ENCODE measurements at places on chromosomes 13 and 19.

DNA sequence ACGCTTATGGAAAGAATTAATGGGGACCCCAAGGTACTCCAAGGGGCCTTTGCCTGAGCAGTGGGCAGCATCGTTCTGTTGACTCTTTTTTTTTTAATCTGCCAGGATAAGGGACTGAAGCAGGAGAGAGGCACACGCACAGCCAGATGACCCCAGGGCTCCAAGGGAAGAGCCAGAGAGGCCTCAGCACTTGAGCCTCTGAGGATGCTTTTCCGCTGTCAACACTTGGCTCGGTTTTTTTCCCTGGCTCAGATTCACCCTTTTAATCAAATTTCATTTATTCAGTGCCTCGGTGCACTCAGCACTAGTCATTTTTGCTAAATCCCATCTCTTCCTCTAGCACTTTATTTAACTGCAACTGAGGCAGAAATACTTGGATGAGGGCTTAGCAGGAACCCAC is 226.3 kb downstream of the FGF9 start:
- no peak for DNase-seq

DNA sequence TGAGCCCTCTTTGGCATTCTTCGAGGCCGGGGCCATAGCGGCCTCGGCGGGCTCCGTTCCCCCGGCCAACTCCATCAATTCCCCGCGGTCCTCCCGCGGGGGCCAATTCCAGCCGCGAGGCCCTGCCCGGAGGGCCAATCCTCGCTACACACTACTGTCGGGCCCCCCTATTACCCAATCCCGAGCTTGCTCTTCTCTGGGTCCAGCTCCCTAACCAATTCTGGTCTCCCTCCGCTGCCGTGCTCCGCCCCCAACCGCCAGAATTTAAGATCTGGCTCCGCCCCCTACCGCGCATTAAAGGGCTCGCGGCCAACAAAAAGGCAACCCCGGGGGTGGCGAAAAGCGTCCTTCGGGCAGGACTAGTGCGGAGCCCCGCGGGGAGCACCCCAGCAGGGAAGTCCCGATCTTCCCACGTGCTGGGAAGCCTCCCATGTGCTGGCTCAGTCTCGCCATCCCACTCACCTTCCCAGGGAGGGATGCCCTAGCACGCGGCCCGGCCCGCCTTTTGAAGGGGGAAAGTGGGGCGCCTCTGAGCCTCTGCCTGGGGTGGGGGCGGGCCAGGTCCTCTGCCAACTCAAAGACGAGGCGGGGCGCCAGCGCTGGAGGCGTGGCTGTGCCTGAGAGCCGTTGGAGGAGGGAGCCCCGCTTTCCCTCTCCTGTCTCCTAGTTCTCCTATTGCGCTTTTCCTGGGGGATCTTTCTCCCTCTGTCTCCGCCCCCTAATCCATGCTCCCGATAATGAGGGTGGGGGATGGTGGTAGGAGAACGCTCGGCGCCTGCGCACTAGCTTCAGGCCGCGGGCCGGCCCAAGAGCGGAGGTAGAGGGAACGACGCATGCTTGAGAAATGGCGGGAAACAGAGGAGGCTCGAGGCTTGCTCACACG is 3.5 kb downstream of the LIPE start:
- peak; percentile 92 for DNase-seq

DNA sequence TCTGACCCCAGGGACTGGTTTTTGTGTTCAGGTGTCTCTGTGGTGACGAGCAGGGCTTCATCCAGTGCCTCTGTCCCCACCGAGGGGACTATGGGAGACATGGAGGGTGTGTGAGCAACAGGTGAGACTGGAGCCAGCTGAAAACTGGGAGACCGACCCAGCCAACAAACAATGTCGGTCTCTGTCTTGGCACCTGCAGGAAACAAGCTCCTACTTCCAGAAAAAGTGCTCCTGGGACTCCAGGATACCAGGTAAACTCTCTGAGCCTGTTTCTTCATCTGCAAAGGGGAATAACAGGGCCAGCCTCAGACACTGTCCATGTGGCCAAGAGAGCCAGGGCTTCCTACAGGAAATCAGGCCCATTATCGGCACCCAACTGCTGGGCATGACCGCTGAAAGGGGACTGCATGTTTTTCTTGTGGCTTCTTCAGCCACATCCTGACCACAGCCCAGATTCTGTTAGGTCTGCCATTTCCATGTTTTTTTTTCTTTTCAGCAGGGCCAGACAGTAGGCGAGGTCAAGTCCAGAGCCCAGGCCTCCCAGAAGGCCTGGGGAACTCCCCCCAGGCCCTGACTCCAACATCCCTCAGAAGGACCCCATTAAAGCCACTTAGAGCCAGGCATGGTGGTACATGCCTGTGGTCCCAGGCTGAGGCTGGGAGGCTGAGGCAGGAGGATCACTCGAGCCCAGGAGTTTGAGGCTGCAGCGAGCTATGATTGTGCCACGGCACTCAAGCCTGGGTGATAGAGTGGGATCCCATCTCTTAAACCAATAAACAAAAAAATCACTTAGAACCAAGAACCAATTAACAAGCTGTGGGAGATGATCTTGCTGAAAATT is 836 bp upstream of the BST2 start:
- DNase-seq, result no peak

DNA sequence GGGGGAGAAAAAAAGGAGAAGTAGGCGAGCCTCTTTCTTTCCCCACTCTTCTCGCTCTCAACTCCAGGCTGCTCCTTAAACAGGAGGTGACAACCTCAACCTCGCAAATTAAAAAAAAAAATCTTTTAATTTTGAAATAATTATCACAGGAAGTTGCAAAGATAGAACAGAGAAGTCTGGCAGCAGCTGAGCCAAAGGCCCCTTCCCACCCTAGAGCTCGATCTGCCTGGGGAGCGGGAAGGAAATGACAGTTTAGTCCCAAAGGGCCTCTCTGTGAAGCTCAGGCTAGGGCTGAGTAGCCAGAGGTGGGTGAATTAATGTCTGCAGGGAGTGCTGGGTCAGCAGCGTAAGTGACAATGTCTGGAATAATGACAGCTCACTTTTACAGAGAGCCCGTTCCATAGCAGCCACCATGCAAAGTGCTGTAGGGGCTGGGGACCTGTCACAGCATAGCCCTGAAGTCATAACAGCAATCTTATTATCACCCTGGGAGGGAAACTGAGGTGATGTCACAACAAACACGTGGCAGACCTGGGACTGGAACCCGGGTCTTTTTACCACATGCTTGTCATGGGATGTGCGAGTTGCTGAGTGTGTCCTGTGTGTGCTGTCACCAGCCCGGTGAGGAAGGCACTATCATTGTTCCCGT is 8.8 kb upstream of the CD22 start:
- no peak for DNase-seq

DNA sequence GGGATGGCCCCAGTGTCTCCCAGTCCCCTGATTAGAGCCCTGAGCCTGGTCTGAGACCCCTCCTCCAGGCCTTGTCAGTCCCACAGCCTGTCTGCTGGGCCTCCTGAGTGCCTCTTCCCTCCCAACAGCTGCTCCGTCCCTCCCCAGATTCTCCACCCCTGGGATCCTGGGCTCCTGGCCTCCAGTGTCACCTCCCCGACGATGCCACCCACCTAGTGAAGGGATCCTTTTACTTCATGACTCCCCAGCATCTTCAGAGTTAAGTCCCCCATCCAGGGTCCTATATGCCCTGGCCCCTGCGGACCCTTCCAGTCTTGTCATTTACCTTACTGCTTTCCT is 4.4 kb upstream of the PRX start:
- no peak for DNase-seq

GRCh38 chr13:52846567-52847321 is 1.7 kb downstream of the PCDH8 start:
- DNase-seq, result no peak

GRCh38 chr13:97188207-97188606 is 33.9 kb upstream of the MBNL2 start:
- DNase-seq, result no peak

GRCh38 chr13:58500938-58501337 is 869.4 kb downstream of the PCDH17 start:
- no peak for DNase-seq

GRCh38 chr19:35716801-35717664 is 770 bp upstream of the KMT2B start:
- peak; percentile 98 for DNase-seq

GRCh38 chr19:19257137-19257536 is 16.0 kb downstream of the TM6SF2 start:
- no peak for DNase-seq

DNA sequence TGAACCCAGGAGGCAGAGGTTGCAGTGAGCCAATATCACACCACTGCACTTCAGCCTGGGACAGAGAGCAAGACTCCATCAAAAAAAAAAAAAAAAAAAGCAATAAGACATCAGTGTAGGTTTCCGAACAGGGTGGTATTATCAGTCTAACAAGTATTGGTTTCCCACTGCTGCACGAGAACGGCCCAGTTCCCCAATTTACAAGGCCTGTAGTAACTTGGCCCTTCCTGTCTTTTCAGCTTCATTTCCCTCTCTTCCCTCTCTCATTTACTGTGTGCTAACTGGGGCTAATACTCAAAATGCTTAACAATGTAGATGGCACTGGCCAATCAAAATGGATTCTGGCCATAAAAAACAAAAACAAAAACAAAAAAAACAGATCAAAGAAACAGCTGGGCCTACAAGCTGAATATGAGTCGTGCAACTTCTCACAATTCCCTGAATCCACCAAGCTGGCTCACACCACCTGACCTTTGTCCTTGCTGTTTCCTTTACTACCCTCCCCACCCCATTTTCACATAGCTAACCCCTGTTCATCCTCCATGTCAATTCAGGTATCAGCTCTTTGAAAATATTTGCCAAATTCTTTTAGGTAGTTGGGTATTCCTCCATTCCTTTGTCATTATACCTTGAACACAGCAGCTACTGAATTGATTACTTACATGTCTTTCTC is 2.4 kb downstream of the TEX101 start:
- no peak for DNase-seq

GRCh38 chr13:33172400-33172799 is 113.2 kb downstream of the STARD13 start:
- DNase-seq, result no peak

GRCh38 chr13:83666141-83666540 is 216.1 kb downstream of the SLITRK1 start:
- DNase-seq, result no peak

DNA sequence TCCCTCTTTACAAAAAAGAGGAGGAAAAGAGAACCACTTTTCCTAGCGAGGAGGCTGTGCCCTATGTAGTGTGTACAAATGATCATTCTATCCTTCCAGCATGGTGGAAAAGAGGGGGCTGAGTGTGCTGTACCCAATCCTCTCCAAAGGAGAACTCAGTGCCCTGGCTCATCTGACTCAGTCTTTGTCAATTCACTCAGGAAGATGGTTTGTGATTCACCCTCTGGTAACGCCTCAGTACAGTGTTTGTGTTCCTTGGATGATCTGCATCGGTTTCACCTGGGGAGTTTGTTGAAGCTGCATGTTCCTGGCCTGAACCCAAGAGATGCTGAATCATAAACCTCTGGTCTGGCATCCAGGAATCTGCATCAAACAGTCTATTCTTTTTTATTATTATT is 18.3 kb upstream of the ENOX1 start:
- DNase-seq, result no peak

DNA sequence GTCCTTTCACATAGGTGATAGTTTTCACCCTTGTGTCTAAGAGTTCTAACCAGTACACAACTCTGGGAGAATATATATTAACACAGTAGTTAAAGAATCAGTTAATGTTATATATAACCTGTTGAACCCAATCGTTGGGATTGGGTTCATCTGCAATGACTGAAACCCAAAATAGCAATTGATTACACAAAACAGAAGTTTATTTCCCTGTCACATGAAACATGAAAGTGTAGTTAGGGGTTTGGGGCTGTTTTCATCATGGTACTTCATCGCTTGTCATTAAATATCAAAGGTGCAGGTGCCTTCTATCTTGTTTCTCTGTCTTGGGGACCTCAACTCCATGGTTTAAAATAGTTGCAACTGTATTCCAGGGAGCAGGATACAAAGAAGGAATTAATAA is 106.6 kb downstream of the TBC1D4 start:
- no peak for DNase-seq

DNA sequence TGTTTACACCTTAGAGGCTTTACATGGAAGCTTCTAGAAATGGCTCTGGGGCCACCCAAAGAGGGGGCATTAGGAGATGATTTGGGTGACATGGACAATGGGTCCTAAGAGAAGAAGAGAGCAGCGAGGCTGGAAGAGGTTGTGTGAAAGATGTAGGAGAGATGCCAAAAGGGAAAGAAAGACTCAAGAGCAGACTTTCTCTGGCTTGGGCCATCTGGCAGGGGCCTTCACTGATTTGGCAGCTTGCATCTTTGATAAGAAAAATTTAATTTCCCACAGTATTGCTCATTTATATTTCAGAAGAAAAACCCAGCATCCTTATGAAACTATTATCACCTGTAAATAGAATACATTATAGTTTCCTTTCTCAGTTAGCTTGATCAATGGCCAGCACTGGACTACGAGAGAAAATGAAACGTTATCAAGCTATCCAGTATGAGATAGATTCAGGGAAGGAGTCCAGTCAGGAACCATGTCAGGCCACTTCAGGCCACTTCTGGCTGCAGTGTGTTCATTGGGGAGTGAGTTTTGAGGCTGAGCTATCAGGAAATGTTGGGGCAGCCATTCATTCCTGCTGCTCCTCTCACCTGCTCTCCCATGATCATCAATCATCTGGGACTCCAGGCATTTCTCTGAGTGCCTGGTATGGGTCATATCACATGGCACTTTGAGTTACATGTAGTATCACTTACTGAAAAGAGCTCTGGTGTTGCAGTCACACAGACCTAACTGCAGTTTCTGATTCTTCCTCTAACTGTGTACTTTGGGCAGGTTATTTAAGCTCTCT is 10.3 kb downstream of the SCEL start:
- no peak for DNase-seq
